ENCODE measurements at places on chromosomes 13 and 19.

- DNase-seq = no peak
Measured at GRCh38 chr13:20514866-20515265, 10.8 kb downstream of the CRYL1 start.

- DNase-seq = peak; percentile 50
Measured at GRCh38 chr19:53876651-53877224, 5.3 kb upstream of the PRKCG start.

DNA sequence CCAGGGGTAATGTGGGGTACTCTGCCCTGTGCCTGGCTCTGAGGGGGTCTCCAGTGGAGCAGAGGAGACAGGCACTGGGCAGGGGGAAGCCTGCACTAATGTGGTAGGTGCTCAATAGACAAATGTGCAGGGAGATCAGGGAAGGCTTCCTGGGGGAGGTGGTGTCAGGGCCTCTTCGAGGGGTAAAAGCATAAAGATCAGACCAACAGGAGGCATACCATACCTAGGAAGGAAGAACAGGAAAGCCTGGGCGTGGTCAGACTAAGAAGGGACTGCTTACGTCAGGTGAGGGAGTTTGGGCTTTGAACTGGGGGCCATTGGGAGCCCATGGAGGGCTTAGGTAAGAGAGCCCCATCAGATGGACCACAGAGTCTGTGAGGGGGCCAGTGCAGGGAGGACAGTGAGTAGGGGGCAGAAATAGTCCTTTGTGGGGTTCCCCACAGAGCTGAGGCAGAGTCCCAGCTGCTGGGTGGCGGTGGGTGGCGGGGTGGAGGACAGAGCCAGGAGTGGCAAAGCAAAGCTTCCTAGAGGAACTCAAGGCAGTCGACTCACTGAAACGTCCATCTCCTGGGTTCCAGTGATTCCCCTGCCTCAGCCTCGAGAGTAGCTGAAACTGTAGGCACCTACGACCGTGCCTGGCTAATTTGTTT is 8.8 kb downstream of the PRR36 start:
- DNase-seq = peak; percentile 36

- peak; percentile 38 for DNase-seq
Measured at GRCh38 chr13:113562085-113562749, 22.3 kb upstream of the TFDP1 start.

DNA sequence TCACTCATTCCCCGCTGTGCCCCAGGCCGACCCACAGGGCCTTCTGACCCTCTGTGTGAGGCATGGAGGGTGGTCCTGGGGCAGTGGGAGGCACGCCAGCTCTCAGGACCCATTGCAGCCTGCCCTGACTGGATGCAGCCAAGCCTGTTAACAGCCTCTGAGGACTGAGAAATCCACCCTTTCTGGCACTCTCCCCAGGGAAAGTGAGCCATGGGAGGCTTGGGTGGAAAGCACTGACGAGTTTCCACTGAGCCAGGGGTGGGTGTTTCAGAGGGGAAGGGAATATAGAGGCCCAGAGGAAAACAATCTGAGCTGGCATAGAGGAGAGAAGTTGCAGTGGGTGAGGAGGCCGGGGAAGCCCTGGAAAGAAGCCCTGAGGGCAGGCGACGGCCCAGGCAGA is 30.6 kb upstream of the SLC7A10 start:
- no peak for DNase-seq

DNA sequence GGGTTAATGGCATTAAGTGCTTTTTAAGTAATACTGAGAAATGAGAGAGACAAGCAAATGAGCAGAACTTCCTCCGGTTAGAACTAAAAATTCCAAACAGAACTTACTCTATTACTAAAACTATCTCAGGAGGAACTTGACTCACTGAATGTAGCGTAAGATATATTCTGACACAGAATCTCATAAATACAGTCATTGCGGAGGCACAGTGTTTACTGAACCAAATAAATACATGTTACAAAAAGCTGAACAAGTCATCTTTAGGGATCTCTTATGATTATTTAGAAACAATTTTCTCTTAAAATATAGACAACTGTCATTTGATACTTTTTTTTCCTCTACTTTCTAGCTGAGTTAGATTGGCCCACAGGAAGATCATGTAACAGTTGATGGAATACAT is 283.1 kb downstream of the KLF12 start:
- DNase-seq = no peak

GRCh38 chr13:92038905-92039304 is 640.5 kb downstream of the GPC5 start:
- no peak for DNase-seq

DNA sequence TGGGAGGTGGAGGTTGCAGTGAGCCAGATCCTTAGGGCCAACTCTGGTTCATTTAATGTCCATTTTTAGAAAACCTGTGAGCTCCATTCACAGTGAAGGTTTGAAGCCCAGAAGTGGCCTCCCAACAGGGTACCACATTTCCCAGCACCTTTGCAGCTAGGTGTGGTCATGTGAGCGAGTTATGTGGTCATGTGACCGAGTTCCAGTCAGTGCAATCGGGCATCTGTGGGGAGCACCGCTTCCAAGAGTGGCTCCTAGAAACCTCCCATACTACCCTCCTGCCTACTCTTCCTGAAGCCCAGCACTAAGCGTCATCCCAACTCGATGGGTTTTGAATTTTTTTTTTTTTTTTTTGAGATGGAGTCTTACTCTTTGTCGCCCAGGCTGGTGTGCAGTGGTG is 663 bp upstream of the PLA2G4C start:
- no peak for DNase-seq

DNA sequence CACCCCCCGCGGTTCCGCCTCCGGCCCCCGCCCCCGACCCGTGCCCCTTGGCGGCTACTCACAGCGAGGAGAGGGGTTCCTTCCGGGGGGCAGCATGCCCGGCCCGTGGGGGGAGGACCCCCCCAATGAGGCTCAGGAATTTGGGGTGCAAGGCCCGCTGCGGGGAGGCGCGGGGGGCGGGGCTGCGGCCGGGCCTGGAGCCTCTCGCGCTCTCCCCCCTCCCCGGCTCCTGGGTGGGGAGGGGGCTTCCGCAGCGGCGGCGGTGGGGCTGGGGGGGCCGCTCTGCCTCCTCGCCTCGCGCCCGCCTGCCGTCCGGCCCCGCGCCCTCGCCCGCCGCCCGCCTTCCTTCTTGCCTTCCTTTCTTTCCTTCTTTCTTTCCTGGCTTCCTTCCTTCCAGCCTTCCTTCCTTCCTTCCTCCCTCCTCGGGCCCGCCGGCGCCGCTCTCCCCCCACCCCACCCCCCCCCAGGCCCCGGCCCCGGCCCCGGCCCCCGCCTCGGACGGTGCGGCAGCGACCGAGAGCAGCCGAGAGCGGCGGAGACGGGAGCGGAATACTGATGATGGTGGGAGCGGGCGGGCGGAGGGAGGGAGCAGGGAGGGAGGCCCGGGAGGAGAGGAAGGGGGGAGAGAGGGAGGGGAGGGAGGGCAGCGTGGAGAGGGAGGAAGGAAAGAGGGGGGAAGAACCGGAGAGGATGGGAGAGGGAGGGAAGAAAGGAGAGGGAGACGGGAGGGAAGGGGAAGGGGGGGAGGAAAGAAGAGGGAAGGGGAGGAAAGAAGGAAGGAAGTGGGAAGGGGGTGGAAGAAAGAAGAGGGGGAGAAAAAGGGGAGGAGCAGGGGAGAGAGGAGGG is at the start of gene LRRC4B:
LRRC4B (minus strand) TSS at position 554 of the 846 bp plus-strand sequence. CDS start 19,597 bp downstream, outside the sequence.
- DNase-seq = no peak

DNA sequence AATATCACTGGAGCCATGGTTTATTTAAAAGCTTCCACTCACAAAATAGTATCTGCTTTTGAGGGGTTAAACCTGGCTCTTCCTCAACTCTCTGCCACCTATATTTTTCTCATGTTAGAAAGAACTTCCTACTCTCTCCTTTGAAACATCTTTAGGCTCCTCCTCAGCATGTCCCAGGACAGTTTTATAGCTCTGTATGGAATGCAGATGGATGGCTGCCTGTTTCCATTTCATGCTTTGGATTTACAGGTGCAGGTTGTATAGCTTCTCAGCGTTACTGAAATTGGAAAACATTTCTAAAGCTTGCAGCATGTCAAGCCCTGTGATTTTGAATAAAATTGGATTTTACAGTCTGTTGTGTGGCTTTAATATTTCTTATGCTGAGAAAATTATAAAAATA is 314.0 kb downstream of the NDFIP2 start:
- no peak for DNase-seq
